ENCODE measurements at places on chromosomes 12 and 14.
A peak's percentile ranks its signal among the peaks of the same experiment; 100 is the strongest.

DNA sequence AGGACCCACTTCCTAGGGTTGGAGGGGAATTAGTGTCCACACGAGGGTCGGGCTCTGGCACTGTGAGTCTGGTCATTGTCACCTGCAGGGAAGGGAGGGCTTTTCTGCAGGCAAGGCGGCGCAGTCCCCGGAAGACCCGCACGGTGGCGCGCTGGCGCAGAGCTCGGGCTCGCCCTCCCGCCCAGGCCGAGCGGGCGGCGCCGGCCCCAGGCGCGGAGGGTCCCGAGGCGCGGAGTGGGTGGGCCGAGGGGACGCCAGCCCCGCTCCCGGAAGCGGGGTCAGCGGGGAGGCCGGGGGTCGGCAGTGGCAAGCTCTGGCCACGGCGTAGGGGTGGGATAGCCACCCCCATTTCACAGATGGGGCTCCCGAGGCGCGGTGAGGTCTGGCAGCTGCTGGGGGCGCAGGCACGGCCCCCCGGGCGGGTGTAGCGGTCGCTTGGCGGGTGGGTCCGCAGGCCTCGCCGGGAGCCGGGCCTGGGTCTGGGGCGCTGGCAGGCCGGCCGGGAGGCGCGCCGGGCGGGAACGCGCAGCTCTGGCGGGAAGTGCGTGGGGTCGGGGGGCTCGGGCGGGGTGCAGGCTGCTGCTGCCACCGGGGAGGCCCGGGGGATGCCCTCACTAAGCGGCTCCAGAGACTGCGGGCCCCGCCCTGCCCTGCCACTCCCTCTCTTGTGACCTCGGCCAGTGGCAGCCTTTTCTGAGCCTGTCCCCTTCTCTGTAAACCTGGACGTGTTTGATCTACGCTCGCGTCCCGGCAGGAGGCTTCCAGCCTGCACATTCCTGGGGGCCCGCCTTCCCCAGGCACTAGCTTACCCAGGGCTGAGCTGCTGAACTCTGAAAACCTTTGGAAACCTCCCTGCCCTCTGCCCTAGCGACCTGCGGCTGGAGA is 46.1 kb downstream of the CYP46A1 start:
- peak; percentile 87 for DNase-seq

DNA sequence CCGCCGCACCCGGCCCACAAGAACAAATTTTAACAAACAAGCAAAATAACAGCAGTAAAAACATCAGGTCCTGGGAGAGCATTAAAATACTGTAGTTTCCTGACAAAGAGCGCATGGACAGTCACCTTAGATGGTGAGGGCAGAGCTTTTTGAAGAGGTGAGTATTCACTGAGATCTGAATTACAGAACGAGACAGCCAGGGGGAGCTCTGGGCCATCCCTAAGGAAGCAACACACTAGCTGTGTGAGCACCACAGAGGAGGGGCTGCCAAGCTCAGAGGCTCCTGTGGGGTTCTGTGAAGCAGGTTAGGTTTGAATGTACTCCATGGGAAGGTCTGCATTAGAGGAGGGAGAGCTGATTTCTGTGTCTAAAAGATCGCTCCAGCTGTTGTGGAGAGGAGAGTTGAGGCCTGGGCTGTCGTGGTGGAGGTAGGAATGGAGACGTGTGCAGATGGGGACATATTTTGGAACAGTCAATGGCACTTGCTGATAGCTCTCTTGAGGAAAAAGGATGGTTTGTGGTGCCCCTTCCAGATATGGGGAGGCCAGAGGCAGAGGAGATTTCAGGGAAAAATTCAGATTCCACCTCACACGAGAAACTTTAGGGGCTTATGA is 72.9 kb downstream of the TRAFD1 start:
- no peak for DNase-seq

- DNase-seq = no peak
These were observed 184.8 kb downstream of the PIK3C2G start for GRCh38 chr12:18446061-18446644.

DNA sequence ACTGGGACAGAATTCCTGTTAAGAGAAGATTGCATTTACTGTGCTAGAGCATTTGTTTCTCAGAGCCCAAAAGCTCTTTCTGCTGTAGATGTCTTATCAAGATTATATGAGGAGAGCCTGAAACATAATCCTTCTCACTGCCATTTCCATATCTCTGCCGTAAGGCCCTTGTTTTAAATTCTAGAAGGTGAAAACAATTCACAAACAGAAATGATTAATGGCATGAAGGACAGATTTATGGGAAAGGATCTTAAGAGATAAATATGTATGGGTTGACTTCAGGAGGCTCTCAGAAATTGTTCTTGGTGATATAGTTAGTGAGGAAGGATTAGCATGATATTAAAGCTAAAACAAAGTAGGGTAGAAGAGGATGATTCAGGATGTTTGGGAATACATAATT is 40.8 kb upstream of the PRICKLE1 start:
- DNase-seq = no peak

DNA sequence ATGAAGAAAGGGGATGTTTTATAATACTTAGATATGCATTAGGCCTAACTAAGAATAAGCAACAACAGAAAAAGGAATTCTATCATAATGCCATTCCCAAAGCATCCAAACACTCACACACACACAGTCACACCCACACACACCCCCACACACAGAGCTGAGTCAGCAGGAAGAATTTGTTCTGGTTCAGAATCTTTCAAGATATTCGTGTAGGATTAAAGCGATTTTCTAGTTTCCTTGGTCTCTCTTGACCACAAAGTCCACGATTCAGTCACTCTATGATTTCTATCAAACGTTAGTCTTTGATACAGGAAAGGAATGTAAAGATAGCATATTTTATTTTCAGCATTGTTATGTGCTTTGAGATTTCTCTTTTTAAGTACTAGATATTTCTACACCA is 382.6 kb upstream of the DCN start:
- no peak for DNase-seq

- DNase-seq = no peak
These were observed 128.1 kb upstream of the C14orf180 start for GRCh38 chr14:104451474-104451873.

DNA sequence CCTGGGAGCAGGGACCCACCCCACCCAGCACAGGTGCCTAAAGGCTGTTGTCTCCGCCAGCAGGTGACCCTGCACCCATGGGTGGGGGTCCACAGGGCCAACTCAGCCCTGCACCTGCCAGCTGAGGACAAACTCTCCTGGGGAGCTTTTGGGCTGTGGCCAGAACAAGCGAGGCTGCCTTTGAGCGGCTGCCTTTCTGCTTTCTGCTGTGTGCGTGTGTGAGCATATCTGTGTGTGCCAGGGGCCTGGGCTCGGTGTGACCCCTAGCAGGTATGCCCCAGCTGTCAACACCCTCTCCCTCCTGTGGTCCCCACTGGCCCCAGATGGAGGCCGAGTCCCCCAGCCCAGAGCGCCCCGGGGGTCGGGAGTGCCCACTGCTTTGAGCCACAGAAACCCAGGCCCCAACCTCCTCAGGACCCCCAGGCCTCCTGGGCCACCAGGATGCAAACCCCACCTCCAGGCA is 25.9 kb upstream of the GPR132 start:
- DNase-seq = no peak

DNA sequence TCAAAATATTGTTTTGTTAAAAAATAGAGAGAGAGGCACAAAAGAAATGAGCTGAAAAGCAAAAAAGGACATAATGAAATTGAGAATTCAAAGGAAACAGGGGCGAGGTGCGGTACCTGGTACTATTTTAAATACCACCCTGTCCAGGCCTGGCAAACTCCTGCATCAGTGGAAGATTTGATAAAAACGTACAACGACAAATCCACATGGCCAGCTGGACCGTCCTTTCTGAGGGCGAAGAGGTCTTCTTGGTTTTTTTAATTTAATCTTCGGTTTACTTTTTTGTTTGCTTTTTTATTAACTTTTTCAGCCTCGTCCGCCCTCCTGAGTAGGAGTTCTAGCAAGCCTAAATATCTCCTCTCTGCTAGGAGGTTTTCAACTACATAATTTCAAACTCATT is 11.9 kb downstream of the BCL11B start:
- no peak for DNase-seq

DNA sequence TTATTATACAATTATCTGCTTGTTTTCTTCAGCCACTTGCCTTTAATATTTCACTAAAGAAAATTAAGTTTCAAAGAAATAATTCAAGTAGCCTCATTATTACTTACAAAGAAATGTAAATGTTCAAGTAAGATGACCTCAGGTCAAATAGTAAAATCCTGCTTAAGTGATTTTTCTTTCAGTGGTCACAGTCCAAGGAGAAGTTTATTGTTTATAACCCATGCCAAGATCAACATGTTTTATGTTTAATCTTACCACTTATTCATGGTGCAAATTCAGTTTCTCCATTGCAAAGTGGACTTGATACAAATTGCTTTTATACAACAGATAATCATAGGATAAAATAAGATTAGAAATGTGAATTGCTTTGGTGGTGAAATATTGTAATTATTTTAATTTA is 370.2 kb upstream of the FLRT2 start:
- no peak for DNase-seq

- no peak for DNase-seq
These were observed 15.8 kb upstream of the HVCN1 start for GRCh38 chr12:110704750-110705149.

DNA sequence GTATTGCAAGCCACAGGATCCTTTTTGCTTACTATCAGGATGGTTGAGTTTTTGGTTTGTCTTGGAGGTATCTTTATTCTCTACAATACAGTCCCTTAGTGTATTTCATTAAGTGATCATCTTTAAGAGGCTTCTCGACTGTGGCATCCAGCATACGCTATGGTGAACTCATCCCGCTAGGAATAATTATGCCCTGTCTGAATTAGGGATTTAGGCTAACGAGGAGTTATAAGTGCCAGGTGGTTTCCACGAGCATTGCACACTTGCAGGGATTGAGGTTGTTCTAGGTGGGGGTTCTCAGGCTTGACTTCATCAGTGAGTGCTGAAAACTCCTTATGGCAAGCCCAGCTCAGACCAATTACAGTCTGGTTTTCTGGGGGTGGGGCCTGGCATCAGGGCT is 37.2 kb upstream of the RBM19 start:
- DNase-seq = no peak

- no peak for DNase-seq
These were observed 88.9 kb upstream of the SOX5 start for GRCh38 chr12:24038211-24038997.

- DNase-seq = no peak
These were observed 26.0 kb upstream of the TMTC2 start for GRCh38 chr12:82660541-82661325.

- DNase-seq = no peak
These were observed 23.4 kb upstream of the IPO8 start for GRCh38 chr12:30719060-30719459.

DNA sequence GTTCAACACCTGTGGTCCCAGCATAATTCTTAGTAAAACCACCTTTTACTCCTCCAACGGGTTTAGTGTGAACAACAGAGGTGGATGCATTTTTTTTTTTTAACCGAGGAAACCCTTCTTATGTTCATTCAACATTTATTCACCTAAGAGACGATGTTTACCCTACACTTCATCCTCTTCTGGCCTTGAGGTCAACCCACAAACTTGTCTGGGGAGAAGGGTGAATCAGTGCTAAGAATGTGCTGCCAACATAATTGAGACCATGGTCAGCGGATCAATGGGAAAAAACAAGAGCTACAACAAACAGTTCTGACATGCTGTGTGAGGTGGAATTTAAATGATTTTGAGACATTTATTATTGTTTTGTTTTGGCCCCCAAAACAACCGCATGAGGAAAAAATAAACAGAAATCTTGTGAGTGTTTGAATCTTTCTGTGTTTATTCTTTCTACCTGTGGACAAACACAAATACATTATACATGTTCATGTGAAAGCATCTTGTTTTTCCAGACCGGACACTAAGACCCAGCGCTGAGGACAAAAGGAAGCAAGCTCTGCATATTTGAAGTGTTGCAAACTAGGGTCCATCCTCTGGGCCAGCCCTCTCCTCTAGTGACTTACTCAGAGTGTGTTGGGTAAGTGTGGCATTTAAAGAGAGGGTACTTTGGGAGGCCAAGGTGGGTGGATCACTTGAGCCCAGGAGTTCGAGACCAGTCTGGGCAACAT is 5.1 kb upstream of the USP30 start:
- DNase-seq = no peak

- no peak for DNase-seq
These were observed 16.4 kb downstream of the HNF1A start for GRCh38 chr12:120994589-120995337.

DNA sequence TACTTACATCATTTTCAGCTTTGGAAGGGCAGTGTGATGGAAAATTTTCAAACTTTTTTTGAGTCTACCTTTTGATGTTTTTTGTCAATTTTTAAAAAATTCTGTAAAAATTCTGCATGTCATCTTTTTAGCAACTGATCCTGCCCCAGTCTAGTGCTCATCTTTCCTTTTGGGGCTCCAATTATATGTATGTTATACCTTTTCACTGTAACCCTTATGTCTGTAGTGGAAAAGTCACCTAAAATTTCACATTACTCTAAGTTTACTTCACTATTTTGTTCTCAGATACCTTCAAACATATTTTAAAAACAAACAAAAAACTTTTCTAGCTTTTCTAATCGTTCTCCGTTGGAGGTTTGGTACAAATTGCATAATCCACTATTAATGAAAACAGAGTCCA is 32.5 kb upstream of the MYRFL start:
- no peak for DNase-seq

GRCh38 chr12:53334822-53335221 is 1.3 kb downstream of the SP7 start:
- no peak for DNase-seq

- DNase-seq = no peak
These were observed 164.0 kb downstream of the ETV6 start for GRCh38 chr12:11813438-11813813.

GRCh38 chr12:100576331-100577036 is 3.0 kb downstream of the GAS2L3 start:
- no peak for DNase-seq

GRCh38 chr14:34356264-34356654 is 105.8 kb downstream of the SPTSSA start:
- DNase-seq = no peak

DNA sequence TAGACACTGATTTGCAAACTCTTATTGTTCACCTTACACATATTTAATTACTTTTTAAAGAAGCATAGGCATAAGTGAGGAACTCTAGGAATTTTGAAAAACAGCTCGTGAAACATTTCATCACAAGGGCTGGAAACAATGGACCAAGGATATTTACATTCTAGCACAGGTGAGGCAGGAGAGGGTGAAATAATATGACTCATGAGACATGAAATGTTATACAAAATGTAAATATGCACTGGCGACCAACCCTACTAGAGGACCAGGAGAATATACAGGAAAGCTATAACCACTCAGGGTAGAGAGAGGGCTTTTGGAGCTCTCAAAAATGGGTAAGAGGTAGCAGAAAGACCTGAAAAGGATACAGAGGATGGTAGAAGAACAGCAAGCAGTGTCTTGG is 115.3 kb downstream of the PTGER2 start:
- DNase-seq = no peak

DNA sequence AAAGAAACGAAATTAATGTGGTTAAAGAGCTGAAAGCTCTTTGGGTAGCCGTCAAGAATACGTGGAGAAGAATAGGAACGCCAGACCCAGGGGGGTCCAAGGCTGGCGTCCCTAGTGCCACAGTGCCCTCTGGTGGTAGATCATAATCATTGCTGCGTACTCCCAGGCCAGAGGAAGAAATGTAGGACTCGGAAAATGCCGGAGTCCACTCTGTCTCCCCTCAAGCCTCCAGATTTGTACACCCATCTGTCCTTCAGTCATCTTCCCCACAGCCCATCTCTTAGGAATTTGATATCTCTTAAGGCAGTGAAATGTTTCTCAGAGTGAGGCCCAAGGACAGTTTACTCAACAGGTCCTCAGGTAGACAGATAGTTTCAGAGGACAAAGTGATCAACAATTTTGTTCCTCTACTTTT is 25.4 kb upstream of the PLEKHG6 start:
- DNase-seq = peak; percentile 82

Data from posterior vena cava (tissue), 2 donors.